ENCODE measurements at places on chromosomes 3 and 15.

- DNase-seq = no peak
Measured at GRCh38 chr3:12782172-12782815, 14.2 kb upstream of the CAND2 start.

- no peak for DNase-seq
Measured at GRCh38 chr15:39411102-39411989, 169.5 kb upstream of the THBS1 start.

DNA sequence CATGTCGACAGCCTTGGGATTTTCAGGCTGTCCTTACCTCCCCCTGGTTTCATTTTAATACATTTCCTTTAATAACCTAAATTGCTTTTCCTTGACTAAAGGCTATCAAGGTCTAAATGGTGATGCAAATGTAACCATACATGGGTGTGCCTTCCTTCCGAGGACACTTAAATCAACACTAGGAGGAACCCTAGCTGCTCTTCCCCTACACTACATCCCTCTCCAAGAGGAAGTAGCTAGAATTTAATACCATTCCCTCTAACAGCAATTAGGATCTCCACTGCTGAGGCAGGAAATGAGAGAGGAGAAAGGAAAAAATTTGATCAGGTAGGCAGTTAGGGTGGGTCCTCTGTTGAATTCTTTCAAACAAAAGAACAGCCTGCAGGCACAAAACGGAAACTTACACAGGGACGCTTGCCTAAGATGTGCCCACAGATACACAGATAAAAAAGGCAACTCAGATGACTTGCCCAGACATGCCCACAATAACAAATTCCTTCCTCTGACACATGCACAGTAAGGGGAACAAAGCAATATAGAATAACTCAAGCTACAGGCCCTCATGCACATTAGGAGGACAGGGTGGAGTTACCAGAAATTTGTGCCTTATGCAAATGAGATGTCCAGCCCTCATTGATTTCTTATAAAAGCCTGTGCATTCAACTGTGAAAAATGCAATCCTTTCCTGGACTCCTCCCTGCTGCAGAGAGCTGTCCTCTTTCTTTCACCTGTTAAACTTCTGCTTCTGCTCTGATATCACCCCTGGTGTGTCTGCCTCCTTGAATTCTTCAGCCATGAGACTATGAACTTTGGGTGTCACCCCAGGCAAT, 1024.4 kb upstream of the CADM2 start:
- DNase-seq = no peak

GRCh38 chr3:21664996-21665395, 86.0 kb downstream of the ZNF385D start:
- no peak for DNase-seq

DNA sequence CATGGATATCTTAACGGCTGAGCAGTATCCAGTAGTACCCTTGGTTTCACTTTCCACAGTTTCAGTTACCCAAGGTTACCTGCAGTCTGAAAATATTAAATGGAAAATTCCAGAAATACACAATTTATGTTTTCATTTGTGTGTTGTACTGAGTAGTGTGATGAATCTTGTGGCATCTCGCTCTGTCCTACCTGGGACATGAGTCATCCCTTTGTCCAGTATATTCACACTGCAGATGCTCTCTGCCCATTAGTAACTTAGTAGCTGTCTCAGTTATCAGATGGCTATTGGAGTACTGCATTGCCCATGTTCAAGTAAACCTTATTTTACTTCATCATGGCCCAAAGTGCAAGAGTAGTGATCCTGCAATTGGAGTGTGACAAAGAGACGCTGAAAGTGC, 26.1 kb downstream of the GASK1A start:
- DNase-seq = no peak

DNA sequence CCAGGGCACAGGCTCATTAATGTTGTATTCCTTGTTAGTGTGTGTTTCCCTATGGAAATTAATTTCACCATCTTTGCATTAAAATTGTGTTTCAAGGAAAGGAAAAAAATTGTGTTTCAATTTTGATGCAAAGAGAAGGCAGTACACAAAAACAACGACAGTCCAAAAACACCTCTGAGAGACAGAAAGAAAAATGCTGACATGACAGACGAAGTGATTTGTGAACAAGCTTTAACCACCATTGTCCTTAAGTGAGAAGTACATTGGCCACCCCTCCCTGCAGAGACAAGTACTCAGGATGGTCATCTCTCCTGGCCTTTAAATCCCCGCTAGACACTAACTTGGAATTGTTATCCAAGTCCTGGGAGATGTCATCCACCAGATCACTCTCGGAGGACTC, 50.2 kb upstream of the MTMR10 start:
- no peak for DNase-seq

DNA sequence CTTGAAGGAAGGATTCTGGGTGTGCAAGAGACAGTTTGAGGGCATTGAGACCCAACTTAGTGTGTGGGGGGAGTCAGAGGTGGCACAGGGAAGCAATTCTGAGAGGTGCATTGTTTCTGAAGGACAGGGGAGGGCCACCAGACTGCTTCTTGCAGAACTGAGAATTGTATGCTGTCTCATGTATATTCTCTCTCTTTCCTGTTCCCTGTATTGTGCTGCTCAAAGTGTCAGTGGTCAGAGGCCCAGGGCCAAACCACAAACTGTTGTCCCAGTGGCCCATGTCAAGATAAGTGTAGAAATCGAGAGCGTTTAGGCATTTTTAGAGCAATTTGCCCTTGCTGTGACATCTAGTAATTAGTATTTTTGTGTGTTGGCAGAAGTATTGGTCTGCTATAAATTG, 567.1 kb downstream of the EDEM1 start:
- DNase-seq = no peak

GRCh38 chr3:100776746-100777145, 67.5 kb downstream of the TFG start:
- DNase-seq = no peak

GRCh38 chr15:83380059-83380458, 67.1 kb upstream of the SH3GL3 start:
- DNase-seq = no peak

DNA sequence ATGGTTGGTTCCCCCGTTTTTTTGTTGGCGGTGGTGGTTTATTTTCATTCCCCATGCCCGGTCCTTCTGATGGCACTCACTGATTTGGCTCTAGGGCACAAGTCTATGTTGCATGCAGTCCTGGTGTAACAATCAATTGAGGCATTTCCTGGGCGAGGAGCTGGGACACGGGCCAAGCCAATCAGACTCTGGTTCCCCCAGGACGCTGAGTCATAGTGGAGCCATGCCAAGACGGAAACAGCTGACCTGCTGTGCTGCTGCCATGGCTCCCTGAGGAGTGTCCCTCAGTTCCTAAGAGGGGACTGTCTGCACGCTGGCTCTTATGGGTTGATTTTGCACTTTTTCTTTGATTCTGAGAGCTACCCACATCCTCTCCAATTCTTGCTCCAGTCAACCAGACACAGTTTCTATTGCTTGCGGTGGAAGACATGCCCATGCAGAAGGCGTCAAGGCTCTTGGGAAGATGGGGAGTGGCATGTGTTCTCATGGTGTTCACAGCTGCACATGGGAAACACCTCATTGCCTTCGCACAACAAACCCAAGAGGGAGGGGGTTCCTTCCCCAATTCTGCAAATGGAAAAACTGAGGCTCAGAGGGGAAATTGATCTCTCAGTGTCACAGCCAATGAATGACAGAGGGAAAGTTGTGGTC, 28.3 kb upstream of the ALDH1L1 start:
- DNase-seq = peak; percentile 6
